NCI-H460 (cell line): ENCODE measurements at places on chromosomes 2 and 18. TPM values are rescaled to one million over a fixed set of nuclear protein-coding genes. Genes with fewer than 3 reads are reported as not detected.

- DNase-seq, result no peak
Measured at GRCh38 chr2:174246944-174247381, 1.4 kb downstream of the OLA1 start.

- DNase-seq, result no peak
Measured at GRCh38 chr2:133484106-133484505, 84.2 kb downstream of the NCKAP5 start.

- no peak for DNase-seq
Measured at GRCh38 chr18:73503326-73503725, 635.5 kb upstream of the NETO1 start.

GRCh38 chr18:64164883-64165282 lies 16.0 kb upstream of the LINC00305 start:
- DNase-seq, result no peak

DNA sequence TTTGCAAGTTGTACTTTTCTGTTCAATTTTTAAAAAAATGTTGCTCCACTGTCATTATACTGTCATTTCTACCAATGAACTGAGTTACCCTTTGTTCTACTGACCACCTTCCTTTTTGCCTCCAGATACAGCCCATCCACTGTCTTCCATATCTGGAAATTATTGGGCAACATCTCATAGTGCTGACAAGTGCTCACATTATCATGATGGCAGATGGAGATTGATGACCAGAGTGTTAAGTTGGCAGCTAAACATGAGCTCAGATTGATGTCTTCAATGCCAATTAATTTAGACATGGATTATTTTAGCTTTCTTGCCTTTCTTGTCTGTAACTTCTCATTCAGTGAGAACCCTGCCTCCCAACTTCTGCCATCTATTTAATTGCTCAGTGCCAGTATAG lies 76.6 kb downstream of the KIAA1328 start:
- DNase-seq, result no peak

- no peak for DNase-seq
Measured at GRCh38 chr2:46268196-46268595, 29.0 kb upstream of the EPAS1 start.

DNA sequence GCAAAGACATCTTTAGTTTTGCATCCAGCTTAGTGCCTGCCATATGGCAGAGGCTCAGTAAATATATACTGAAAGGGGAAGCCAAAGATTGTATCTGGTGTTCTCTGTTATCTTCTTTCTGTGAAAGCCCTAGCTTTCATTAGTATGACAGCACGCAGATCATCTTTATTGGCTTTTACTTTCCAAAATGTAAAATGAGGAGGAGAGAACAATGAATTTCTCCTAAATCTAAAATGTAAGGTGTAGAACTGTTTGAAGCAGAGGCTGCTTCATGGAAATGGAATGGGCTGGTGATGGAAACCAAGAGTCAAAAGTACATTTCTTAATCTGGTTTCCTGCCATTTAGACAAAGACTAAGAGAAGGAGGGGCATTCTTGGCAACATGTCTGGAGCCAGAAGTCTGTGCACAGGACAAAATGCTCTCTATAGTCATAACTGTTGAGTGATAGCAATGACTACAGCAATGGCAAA lies 1029.9 kb upstream of the PIK3C3 start:
- DNase-seq, result no peak

- no peak for DNase-seq
Measured at GRCh38 chr2:240646176-240646899, 21.1 kb downstream of the GPR35 start.

- DNase-seq, result no peak
Measured at GRCh38 chr18:52813635-52814416, 473.8 kb downstream of the DCC start.

- no peak for DNase-seq
Measured at GRCh38 chr2:234853729-234854128, 98.1 kb upstream of the SH3BP4 start.

DNA sequence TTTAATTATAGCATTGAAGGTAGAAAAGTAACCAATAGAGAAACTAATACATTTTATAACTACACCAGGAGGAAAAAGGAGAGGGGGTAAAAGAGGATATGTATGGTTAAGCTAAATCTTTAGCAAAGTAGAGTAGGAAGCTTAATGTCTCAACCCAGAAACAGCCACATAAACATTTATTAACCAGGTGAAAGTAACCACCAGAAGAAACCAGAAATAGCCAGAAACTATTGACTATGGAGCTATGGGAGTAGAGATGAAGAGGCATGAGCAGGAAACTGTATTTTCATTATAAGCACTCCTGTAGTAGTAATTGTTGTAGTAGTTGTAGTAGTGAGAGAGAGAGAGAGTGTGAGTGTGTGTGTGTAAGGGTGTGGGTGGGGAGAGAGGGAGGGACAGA lies 617.5 kb upstream of the CHAC2 start:
- DNase-seq, result no peak

DNA sequence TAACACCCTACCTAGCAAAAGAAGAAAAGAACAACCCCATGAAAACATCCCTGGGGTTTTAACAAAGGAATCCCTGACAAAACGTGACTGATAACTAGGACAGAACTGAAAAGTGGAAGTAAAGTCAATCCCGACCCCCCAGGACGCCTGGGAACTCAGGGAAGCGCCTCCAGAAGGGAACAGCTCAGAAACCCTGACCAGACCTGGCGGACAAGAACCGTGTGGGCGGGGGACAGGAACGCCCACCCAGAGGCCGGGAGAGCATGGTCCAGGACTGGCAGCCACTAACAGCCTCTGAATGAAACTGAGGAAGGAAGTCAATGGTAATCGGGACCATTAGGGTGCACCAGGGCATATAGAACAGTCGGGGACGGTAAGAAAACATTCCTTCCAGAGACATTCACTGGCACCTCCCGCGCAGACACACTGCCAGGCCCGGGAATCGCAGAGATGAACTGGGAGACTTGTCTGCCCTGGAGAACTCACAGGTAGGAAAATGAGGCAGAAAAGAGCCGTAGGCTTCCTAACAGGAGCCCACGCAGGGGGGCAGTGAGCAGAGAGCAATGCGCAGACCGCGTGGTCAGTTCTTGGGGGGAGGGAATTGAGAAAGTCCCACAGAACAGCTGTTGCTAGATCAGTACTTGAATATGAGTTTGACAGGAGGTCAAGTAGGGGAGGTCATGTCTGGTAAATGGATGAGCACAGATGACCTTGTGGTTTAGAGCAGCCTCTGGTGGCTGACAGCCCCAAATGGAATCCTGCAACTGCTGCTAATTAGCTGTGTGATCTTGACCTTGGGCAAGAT lies 1.3 kb upstream of the TBC1D8 start:
- peak; percentile 79 for DNase-seq

- no peak for DNase-seq
Measured at GRCh38 chr2:4693266-4693665, 989.9 kb downstream of the DCDC2C start.

GRCh38 chr2:157751462-157752058 lies 122.9 kb upstream of the ACVR1C start:
- no peak for DNase-seq

DNA sequence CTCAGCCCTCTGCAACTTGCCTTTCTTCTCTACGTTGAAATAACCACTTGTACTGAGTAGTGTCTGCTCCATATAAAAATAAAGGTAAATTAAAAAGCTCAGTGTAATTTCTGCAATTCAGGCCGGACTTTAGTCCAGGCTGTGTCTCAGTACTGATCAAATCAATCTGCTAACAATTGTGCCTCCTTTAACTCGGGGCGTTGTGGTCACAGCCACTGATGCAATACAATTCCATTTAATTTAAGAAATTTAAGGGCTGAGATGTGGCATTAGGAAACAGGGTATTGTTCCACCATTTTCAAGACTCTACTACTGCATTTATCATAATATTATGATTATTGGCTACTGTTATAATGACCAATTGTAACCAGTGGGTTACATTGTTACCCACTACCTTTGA lies 60.0 kb upstream of the NPAS2 start:
- DNase-seq, result no peak

GRCh38 chr2:217880891-217881290 lies 121.9 kb downstream of the TNS1 start:
- no peak for DNase-seq

- DNase-seq, result no peak
Measured at GRCh38 chr18:65750389-65751154, at the start of gene CDH7. CDH7 (plus strand) TSS chr18:65751012; CDS start chr18:65762843, 11,831 bp downstream.

DNA sequence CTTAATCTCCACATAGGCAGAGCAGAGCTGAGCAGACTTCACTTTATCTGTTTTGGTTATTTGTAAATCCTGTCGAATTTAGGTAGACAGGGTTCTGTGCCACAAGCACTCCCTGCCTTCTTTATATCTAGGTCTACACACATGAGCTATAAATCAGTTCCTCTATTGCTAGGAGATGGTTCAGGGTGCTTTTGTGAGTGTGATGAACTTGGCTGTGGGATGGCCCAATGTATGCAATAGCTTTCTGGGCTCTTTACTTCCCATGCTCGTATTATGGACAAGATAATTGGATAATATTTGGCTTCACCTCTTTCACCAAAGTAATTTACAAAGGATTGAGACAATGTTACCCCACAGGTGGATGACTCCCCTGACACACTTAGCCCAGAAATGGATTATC lies 72.2 kb downstream of the PLB1 start:
- no peak for DNase-seq

- DNase-seq, result no peak
Measured at GRCh38 chr2:197235711-197236110, 74.9 kb downstream of the ANKRD44 start.

DNA sequence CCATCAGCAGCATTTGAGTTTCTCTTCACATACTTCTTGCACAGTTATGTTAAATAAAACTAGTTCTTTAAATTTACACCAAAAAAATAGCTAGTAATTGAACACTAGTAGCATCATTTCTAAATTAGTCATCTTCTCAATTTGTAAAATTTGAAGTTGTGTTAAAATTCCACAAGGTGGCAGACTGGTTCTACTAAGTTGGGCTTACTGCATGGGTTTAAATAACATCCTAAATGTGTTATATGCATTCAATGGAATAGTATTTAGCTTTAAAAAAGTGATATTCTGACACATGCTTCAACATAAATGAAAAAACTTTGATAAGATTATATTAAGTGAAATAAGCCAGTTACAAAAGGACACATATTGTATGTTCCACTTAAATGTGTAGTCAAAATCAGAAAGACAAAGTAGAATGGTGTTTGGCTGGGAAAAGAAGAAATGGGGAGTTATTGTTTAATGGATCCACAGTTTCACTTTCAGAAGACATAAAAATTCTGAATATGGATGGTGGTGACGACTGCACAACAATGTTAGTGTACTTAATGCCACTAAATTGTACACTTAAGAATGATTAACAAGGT lies 28.7 kb upstream of the RPRD1A start:
- DNase-seq, result peak; percentile 44

DNA sequence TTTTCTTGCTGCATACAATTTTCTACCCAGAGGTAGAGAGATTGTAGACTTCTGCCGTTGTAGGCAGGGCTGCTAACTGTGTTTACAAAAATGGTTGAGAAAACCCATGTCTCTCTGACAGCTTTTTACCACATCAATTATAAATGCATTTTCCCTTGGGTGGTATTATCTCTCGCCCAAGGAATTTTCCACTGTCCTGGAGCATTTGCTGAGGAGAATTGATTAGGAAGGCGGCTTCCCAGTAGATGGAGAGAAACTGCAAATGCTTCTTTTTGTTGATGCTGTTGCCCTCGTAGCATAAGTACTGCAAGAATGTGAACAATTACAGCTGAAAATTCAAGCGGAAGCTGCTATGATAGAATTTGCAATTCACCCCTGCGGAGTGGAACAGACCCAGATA lies 1007.7 kb upstream of the KLHL29 start:
- no peak for DNase-seq

DNA sequence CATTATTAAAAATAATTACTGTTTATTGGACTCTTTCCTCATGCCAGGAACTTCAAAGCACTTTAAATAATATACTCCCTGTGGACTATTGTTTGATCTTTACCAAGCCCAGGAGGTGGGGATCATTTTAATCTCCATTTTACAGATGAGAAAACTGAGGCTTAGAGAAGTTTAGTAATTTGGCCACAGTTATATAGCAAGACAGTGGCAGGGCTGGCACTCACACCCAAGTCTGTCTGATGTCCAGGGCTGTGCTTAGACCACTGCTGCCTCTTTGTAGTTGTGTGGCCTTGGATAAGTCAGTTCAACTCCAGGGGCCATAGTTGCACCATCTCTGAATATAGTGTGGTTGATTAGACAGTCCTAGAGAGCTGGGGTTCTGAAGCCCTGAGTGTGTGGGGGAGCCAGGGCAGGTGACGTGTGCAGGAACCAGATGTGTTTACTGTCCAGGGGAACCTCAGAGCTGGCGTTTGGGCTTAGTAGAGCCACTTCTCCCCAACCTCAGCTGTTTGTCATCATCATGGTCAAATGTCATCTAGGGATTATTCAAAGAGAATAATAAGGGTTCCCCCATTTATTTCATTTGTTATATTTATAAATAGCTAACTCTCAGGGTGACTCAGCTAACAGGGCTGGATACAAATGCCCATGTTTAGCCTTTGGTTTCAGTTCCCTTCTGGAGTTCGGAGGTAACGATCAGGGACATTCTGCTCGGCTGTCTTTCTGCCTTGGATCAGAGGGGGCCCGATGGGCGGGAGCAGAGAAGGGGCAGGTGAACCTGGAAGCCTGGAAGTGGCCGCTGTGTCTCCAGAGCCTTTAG lies 68.0 kb downstream of the BOLA3 start:
- DNase-seq, result no peak

DNA sequence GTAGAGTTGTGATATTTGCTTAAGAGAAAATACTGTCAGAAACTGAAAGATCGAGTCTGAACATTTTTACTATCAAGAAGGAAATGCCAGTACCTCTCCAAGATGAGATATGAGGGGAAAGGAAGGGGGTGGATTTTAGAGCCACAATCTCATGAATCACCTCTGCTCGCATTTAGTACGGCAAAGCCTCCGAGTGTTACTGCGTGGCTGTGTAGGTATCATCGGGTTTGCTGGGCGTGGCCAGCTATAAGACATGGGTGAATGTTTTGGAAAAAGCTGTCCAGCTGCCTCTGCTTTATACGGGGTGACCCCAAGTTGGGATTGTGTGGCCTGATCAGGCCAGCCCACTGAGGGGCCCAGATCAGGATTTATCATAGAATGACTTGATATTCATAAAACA lies 826.4 kb downstream of the SOCS6 start:
- DNase-seq, result peak; percentile 11

The C2orf15 gene
- total RNA-seq, result 0.27 TPM in 1 of 2 replicates, not detected in the other

The SCN1A gene
- 0.05 TPM in 1 of 2 replicates, not detected in the other for total RNA-seq

The PIGN gene
- total RNA-seq, result 32.4 and 37.5 TPM in 2 replicates

The ANKRD53 gene
- not detected in 2 replicates for total RNA-seq

The FTCDNL1 gene
- 1.5 and 2.1 TPM in 2 replicates for total RNA-seq

The MYO5B gene
- 25.0 and 26.2 TPM in 2 replicates for total RNA-seq

The GPN1 gene
- total RNA-seq, result 35.0 and 39.5 TPM in 2 replicates

The SETBP1 gene
- 2.0 and 2.5 TPM in 2 replicates for total RNA-seq

The SERPINB12 gene
- total RNA-seq, result not detected in 2 replicates

The NXPH2 gene
- total RNA-seq, result 0.66 and 0.89 TPM in 2 replicates
